Tibial nerve (tissue), 4 donors: ENCODE measurements at places on chromosomes 12 and 14. TPM values are rescaled to one million over a fixed set of nuclear protein-coding genes. Genes with fewer than 3 reads are reported as not detected.

The TEAD4 gene
- 20.1 TPM for total RNA-seq

The PLEKHD1 gene
- not detected for total RNA-seq

DNA sequence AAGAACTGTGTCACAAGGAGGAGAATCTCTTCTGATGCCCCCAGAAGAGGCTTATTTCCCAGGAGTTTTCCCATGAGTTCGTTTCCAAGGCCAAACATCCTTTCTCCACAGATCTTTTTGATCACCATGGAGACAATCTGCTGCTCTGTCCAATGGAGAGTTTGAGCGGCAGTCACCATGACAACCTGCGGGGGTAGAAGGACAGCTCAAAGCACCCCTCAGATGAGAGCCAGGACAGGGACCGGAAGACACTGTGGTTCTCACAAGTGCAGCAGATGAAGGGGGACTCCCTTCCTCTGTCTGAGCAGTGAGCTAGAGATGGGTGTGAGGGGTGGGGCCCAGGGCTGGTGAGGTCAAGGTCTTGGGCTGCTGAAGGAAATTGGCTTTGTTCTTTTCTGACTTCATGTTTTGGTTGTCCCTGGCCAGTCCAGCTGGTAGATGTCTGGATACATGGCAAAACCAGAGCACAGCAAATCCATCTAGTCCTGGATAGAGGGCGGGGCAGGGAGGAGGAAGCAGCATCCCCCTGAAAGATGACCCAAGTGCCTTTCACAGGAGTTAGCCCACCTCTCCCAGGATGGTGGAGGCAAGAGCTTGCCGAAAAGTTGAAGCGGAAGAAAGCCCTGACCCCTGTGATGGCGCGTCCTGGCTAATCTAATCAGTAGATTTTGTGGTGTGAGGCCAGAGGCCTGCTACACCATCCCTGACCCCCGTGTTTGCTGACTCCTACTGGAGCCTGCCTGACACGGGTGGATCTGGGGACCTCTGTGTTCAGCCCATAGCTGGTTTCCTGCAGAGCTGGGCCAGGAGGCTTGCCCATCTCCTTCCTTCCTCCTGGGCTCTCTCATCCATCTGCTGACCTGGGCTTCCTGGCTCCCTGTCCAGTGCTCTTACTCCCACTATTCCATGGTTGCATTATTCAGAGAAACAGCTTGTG is 24.4 kb downstream of the DHRS2 start:
- no peaks in the 10 kb centered on the region for H3K36me3 ChIP-seq
- H3K27me3 ChIP-seq = no peaks in the 10 kb centered on the region
- DNase-seq = no peak
- H3K4me1 ChIP-seq = no peaks in the 10 kb centered on the region

The TAS2R42 gene
- total RNA-seq = not detected

GRCh38 chr12:58286353-58286752 is 345.0 kb downstream of the ATP23 start:
- no peaks in the 10 kb centered on the region for H3K36me3 ChIP-seq
- H3K4me1 ChIP-seq = no peaks in the 10 kb centered on the region

DNA sequence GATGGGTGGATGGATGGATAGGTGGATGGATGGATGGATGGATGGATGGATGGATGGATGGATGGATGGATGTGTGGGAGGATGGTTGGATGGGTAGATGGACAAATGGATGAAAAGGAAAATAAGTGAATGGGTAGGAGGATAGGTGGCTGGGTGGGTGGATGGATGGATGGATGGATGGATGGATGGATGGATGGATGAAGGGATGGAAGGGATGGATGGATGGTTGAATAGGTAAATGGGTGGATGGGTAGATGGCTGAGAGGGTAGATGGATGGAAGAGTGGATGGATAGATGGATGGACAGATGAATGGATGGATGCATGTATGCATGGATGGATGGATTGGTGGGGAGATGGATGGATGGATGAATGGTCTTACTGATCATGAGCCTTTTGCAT is 36.5 kb downstream of the MAP1LC3B2 start:
- no peak overlapping the region for H3K27ac ChIP-seq
- no peak for DNase-seq
- H3K4me3 ChIP-seq = no peak overlapping the region
- H3K4me1 ChIP-seq = peaks cover 58% of the 10 kb centered on the region

- no peaks in the 10 kb centered on the region for H3K27me3 ChIP-seq
- H3K4me1 ChIP-seq = no peaks in the 10 kb centered on the region
- no peak for DNase-seq
- H3K27ac ChIP-seq = no peak overlapping the region
- H3K36me3 ChIP-seq = peaks cover 32% of the 10 kb centered on the region
Measured at GRCh38 chr12:30964896-30965612, 38.5 kb downstream of the TSPAN11 start.

The POC1B gene
- 22.7 TPM for total RNA-seq

DNA sequence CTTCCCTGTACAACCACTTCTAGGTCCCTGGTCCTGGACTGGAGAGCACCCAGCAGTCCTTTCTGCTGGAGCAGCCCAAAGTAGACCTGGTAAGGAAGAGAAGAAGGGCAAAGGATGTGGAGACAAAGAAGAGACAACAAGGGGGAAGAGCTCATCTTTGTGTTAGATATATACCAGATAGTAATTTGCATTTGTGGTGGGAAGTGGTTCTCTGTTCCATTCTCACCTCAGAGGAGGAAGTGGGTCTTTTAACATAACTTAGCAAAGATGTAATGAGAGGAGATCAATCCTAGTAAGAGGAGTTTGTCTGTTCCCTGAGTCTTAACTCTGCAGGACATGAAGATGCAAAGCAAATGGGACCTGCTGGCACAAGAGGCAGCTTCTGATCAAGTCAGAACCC is 8.0 kb downstream of the CCDC198 start:
- H3K27ac ChIP-seq = no peak overlapping the region
- no peak overlapping the region for H3K4me3 ChIP-seq
- H3K27me3 ChIP-seq = no peaks in the 10 kb centered on the region
- no peak for DNase-seq

GRCh38 chr12:6818222-6818621 is 3.4 kb upstream of the GPR162 start:
- H3K36me3 ChIP-seq = no peaks in the 10 kb centered on the region
- DNase-seq = no peak
- H3K4me3 ChIP-seq = no peak overlapping the region
- H3K27ac ChIP-seq = no peak overlapping the region

GRCh38 chr14:92973261-92973797 is 50.4 kb downstream of the CHGA start:
- no peak overlapping the region for H3K4me3 ChIP-seq
- H3K36me3 ChIP-seq = no peaks in the 10 kb centered on the region
- H3K4me1 ChIP-seq = peaks cover 25% of the 10 kb centered on the region
- no peaks in the 10 kb centered on the region for H3K27me3 ChIP-seq
- H3K27ac ChIP-seq = peak overlapping the region; percentile 47

The PXMP2 gene
- 72.5 TPM for total RNA-seq

DNA sequence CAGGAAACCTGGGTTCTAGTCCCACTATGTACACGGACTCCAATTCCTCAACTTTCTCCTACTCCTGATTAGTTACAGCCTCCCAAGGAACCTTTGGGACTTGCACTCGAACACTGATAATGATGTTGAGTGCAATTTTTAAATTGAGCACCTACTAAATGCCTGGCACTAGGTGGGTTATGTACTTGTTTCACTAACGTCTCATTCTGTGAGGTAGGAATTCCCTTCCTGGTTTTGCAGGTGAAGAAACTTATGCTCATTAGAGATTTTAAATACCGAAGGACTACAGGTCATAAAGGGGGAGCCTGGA is 536 bp downstream of the PARPBP start:
- H3K4me3 ChIP-seq = peak overlapping the region; percentile 81
- H3K36me3 ChIP-seq = no peaks in the 10 kb centered on the region
- no peak for DNase-seq
- peaks cover 8% of the 10 kb centered on the region for H3K4me1 ChIP-seq
- H3K27me3 ChIP-seq = no peaks in the 10 kb centered on the region

GRCh38 chr12:21583587-21583986 is 21.1 kb downstream of the GYS2 start:
- DNase-seq = no peak
- no peaks in the 10 kb centered on the region for H3K36me3 ChIP-seq
- no peaks in the 10 kb centered on the region for H3K4me1 ChIP-seq
- no peak overlapping the region for H3K4me3 ChIP-seq
- H3K27me3 ChIP-seq = no peaks in the 10 kb centered on the region

GRCh38 chr12:2999265-2999841 is 40.2 kb downstream of the TEAD4 start:
- no peak overlapping the region for H3K4me3 ChIP-seq
- H3K36me3 ChIP-seq = no peaks in the 10 kb centered on the region
- no peak for DNase-seq

DNA sequence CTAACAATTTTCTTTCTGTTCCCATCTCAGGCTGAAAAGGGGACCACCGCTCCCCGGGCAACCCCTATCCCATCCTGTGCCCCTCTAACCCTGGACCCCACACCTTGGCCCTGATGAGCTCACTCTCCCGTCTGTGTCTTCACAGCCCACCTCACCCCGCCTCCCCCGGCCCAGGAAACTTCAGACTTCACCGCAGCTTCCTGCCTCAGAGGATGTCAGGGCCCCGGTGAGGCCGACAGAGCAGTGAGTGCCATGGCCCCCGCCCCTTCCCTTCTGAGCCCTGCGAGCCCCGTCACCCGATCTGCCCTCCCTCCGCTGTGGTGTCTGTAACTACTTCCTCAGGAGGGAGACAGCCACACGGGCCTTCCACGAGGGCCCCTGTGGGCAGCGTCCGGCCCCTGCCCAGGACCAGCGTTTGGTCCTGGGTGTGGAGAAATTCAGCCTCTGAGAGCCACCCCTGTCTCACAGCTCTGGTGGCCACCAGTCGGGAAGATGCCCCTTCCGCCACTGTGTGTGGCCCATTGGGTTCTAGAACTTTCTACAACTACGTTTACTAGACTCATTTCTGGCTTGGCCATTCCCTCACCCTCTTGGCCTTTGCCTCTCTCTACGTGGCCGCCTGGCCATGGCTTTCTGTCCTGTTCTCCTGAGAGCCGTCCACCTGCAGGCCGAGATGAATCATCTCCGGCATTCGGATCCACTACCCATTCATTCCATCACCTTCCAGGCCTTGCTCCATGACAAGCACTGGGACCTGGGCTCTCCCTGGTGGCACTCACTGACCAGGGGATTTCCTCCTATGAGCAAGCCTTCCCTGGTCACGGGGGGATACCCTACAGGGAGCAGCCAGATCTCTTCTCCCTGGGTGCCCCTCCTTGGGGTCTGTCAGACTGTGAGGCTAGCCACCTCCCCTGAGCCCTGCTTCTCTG is 3.4 kb downstream of the RHOF start:
- H3K4me3 ChIP-seq = no peak overlapping the region
- H3K4me1 ChIP-seq = peaks cover 46% of the 10 kb centered on the region
- no peak overlapping the region for H3K27ac ChIP-seq
- no peaks in the 10 kb centered on the region for H3K27me3 ChIP-seq
- peak; percentile 41 for DNase-seq
- H3K36me3 ChIP-seq = peaks cover 3% of the 10 kb centered on the region

The GPR132 gene
- total RNA-seq = 4.2 TPM
